GM10248 (cell line): ENCODE measurements at places on chromosomes 12 and 14.

DNA sequence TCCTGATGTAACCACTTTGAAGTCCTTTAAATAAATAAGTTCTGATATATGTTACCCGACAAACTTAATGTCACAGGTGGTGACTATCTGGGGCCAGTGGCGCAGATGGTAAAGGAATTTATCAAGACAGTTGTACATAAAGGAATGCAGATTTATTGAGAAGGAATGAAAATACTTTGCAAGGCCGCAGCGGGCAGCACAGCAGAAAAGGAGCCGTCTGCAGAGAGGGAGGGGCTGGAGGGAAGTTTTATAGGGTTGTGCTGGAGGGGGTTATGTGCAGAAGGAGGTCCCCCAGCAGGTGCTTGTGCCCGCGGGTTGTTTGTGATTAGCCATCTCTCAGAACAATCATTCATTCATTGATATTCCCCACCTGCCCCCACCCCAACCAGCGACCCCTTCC is 17.4 kb downstream of the GPRC5D start:
- DNase-seq, result no peak

DNA sequence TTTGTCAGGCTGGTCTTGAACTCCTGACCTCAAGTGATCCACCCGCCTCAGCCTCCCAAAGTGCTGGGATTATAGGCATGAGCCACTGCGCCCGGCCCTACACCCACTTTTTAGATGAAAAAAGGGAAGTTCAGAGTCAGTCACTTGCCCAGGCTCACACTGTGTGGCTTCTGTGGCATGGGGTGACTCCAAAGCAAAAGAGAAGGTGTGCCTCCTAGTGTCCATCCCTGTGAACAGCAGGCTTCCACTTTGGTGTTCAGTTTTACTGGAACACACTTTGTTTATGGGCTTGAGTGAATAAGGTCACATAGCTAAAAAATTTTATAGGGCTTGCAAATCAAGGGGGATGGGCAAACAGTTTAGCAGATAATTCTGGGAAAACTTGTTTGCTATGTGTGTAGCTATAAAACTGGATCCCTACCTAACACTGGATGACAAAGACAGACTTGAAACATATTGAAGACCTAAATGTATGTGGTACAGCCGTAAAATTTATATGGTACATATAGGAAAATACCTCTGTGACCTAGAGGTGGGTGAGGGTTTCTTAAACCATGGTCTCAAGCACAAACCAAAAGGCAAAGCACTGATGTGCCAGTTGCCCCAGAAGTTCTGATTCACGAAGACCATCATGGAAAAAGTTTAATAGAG is 54.9 kb downstream of the EID3 start:
- peak; percentile 83 for DNase-seq

GRCh38 chr12:28552251-28552970 is 362.2 kb downstream of the CCDC91 start:
- DNase-seq, result no peak

DNA sequence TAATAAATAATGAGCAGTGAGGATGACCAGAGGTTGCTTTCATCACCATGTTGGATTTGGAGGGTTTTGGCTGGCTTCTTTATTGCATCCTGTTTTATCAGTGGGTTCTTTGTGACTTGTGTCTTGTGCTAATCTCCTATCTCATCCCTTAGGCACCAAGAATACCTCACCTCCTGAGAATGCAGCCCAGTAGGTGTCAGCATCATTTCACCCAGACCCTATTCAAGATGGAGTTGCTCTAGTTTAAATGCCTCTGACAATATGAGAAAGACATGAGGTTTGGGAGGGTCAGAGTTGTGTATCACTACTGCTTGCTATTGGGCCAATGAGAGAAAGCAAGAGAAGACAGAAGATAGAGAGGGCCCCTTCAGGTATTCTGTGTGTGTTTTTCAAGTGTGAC is 592.2 kb downstream of the ETNK1 start:
- DNase-seq, result no peak

DNA sequence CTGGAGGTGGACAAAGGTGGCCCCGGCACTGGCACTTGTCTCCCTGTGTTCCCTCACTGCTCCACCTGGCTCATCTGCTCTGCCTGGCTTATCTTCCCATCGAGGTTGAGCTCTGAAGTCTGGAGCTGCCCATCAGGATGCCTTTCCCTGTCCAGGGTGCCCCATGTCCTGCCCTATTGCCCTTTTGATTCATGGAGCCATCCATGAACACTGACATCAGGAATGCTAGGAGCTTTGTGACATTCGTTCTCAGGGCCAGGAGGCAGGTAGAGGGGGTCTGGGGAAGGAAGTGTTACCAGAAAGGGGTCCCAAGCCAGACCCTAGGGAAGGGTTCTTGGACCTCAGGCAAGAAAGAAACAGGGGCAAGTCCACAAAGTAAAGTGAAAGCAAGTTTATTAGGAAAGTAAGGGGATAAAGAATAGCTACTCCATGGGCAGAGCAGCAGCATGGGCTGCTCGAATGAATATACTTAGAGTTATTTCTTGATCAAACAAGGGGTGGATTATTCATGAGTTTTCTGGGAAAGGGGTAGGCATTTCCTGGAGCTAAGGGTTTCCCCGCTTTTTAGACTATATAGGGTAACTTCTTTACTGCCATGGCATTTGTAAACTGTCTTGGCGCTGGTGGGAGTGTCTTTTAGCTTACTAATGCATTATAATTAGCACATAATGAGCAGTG is 51.6 kb downstream of the RIN3 start:
- DNase-seq, result no peak

- DNase-seq, result no peak
Observed at GRCh38 chr12:46084666-46085631, 94.6 kb upstream of the SCAF11 start.

GRCh38 chr12:124893792-124894516 is 20.5 kb downstream of the UBC start:
- DNase-seq, result no peak

DNA sequence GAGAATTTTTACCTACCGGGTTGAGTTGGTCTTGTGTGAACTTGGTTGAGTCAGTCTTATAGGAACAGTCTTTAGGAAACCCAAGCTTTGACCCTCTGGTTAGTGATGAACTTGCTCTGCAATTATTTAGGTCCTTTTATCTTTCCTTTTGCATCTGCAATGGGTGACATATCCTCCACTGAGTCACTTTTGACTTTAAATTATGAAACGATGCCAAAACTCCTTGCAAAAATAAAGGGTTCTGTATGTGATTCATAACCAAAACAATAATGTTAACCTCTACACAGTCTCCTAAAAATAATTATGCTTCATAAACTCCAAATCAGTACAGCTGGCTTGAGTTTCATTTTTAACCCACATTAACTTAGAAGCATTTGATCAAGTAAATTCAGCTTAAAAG is 979.4 kb downstream of the GALC start:
- DNase-seq, result no peak
